ENCODE measurements at places on chromosomes 4 and X.

DNA sequence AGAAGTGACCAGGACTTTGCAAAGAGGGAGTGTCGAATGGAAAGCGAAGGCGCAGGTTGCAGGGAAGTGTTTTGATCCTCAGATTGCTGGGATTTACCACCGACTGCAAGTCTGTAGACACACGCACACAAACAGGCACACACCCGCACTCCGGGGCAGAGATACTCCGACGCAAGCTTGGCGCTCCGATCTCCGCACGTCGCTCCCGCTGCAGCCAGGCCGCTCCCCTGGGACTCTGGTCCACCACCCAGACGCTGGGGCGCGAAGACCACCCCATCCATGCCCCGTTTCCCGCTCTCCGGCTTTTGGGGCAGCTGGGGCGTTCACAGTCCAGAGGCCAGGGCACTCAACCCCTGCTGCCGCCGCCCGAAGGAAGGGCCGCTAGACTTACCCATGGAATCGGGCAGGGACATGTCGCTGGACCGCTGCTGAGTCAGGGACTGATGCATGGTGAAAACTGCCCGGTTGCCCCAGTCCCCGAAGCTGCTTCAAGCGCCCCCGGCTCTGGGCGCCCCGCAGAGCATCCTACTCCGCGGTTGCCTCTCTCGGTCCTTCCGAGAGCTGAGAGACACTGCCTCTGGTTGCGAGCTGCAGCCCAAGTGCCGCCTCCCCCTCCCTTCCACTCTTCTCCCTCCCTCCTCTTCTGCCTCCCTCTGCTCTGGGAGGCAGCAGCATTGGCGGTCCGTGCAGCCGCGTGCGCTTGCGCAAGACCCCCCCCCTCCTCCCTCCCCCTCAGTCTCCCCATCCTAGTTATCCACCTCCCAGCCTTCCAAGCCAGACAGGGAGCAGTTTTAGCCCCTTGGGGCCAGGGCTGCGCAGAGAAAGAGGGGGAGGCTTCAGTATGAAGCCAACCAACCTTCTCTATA is at the start of gene TMEM255A:
TSS of gene TMEM255A (minus strand) at position 601 of the 866 bp plus-strand sequence. CDS start at position 449, 152 bp downstream.
- DNase-seq, result peak; percentile 28

DNA sequence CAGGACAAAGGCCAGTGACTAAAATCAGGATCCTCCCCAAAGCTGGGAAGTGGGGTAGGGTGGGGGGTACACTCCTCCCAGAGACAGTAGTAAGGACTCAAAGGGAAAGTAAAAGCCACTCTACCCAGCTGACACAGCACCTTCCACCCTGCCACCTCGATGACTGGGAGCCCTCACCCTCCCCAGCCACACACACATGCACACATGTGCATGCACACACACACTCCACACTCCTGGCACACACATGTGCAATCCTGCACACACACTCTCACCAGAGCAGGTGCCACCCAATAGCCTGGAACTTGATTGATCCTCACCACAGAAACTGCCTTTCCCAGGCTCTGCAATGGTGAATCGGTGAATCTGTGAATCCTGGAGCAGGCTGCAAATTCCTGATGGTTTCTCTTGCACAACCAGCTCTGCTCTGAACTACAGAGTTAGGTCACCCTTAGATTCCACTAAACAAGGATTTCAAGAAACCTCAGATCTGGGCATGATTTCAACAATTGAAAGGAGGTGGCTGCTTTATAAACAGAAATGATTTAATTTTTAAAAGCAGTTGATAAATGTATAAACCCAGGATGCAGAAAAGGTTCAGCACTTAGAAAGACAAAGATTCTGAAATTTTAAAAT is 21.5 kb downstream of the AMOT start:
- DNase-seq, result no peak

DNA sequence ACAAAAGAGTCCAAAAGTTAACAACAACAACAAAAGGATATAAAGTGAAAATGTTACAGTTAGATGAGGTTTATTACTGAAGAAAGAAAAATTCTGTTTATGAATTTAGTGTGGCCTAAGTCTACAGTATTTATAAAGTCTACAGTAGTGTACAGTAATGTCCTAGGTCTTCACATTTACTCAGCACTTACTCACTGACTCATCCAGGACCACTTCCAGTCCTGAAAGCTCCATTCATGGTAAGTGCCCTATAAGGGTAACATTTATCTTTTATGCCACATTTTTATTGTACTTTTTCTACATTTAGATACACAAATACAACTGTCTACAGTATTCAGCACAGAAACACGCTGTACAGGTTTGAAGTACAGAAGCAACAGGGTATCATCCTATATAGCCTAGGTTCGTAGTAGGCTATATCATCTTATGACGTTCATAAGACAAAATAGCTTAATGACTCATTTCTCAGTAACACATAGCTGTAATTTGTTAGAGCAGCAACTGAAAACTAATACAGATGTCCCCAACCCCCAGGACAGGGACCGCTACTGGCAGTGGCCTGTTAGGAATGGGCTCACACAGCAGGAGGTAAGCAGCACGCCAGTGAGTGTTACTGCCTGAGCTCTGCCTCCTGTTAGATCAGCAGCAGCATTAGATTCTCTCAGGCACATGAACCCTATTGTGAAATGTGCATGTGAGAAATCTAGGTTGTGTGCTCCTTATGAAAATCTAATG is 61.3 kb downstream of the CENPC start:
- DNase-seq, result no peak

DNA sequence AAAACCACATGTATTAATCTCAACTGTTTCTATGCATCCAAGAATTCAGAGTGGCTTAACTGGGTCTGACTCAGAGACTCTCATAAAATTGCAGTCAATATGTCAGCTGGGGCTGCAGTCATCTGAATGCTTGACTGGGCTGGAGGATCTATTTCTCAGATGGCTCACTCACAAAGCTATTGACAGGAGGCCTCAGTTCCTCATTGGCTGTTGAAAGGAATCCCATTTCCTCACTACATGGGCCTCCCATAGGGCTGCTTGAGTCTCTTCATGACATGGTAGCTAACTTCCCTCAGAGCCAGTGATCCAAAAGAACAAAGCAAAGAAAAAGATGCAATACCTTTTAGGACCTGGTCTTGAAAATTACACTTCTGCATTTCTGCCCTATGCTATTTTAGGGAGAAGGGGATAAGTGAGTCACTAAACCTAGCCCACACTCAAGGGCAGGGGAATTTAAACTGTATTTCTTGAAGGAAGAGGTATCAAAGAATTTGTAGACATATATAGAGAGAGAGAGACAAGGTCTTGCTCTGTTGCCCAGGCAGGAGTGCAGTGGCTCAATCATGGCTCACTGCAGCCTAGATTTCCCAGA is 9.8 kb downstream of the SCFD2 start:
- DNase-seq, result no peak

- DNase-seq, result no peak
These were observed 9.5 kb downstream of the IDS start for GRCh38 chrX:149495573-149496071.

DNA sequence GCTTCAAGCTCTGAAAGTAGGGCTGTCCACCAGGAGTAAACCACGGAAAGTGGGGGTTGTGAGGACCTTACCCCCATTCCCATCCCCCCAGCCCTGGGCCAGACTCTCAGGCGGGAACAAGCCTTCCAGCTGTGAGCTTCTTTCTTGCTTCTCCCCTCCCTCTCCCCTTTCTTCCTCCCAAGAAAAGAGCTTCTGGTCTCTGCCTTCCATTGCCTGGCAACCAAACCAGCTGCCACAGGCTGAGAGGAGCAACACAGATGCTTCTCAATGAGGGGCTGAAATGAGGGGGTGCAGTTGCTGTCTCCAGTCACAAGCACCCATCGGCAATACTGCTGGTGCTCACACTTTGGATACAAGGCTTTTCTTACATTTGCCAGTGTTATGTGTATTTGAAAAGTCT is 72.5 kb downstream of the SLC16A2 start:
- DNase-seq, result no peak

DNA sequence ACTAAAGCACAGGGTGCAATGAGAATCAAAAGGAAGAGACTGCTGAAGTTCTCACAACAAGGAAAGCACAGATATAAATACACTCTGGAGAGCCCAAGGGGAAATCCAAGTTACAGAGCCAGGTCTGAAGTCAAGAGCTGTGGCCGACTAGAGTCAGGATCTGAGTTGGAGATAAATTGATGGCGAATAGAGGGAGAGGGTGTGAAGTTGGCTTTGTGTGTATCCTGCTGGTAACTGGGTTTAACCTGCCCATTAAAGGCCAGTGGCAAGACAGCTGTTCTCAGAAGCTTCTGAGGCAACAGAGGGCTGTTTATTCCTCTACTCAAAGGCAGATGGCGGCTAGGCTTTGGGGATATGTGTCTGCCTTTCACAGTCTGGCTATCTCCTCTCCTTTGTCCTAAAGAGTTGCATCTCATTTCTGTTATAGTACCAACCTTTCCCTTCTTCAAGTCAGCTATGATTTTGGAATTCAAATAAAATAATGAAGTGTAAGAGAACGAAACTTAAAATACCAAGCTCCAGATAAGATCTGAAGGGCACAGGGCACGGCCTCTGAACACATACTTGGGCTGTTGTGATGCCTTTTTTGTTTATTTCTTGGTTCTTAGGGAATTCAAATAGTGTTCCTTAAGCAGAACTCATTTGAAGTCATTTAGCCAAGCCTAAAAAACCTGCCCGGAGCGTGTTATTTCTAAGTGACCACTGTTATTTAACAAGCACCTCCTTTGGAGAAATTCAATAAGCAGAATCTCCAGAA is 142.1 kb downstream of the APBB2 start:
- DNase-seq, result no peak

DNA sequence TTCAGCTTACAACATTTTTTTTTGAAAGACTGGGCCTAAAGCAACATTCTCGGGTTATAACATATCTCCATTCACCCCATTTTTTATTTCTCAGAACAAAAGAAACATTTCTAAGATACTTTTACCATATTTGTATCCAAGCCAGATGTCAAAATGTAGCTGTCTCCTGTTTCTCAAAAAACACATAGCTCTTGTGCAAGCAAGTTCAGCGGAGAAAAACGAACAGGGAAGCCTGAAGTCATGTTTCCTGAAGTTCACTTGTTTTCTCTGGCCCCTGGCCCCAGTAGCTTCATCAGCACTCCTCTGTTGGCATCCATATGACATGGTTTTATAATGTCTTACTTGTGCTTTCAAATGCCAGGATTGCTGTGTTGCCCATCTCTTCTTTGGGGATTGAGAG is 218.2 kb downstream of the BANK1 start:
- no peak for DNase-seq

Measured in nephron progenitor cell (in vitro differentiated cells).